ENCODE measurements at places on chromosomes 2 and 18.

DNA sequence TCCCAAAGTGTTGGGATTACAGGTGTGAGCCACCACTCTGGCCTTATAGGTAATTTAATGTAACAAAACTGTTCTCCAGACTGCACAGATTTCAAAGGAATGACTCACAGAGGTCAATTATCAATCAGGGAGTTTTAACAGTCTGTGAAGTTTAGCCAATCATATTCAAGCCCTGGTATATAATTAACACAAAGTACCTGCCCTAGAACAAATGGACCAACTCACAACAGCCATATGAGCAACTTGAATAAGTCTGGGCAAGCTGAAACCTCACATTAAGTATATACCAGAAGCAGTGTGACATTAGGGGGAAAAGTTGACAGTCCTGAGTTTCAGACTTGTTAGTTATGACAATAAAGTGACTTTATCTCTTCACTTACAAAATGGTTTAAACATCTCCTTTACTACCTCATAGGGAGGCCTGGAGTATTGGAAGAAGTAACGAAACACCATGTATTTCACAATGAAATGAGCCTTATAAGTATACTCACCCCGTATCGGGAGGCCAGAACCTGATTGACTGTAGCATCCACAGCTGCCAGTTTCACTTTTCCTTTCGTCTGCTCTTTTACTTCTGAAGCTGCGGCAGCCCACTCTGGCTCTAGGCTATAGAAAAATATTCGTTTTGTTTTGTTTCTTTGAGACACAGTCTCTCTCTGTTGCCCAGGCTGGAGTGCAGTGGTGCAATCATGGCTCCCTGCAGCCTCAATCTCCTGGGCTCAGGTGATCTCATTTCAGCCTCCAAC, 22.2 kb downstream of the PDIA6 start:
- no peak for DNase-seq

GRCh38 chr2:53987336-53987921, 16.6 kb upstream of the PSME4 start:
- DNase-seq: no peak

GRCh38 chr2:239670463-239671120, 269.8 kb upstream of the HDAC4 start:
- DNase-seq: no peak

- no peak for DNase-seq
Observed at GRCh38 chr18:25735459-25735858, 355.0 kb downstream of the SS18 start.

- no peak for DNase-seq
Observed at GRCh38 chr2:225398372-225398771, 1.1 kb upstream of the NYAP2 start.
